Stimulated activated CD4-positive, alpha-beta T cell treated with anti-CD3 and anti-CD28 coated beads, Interleukin-2, amount 100 ng/mL, for 48 hours (primary cell): ENCODE measurements at places on chromosomes 11 and 22.

DNA sequence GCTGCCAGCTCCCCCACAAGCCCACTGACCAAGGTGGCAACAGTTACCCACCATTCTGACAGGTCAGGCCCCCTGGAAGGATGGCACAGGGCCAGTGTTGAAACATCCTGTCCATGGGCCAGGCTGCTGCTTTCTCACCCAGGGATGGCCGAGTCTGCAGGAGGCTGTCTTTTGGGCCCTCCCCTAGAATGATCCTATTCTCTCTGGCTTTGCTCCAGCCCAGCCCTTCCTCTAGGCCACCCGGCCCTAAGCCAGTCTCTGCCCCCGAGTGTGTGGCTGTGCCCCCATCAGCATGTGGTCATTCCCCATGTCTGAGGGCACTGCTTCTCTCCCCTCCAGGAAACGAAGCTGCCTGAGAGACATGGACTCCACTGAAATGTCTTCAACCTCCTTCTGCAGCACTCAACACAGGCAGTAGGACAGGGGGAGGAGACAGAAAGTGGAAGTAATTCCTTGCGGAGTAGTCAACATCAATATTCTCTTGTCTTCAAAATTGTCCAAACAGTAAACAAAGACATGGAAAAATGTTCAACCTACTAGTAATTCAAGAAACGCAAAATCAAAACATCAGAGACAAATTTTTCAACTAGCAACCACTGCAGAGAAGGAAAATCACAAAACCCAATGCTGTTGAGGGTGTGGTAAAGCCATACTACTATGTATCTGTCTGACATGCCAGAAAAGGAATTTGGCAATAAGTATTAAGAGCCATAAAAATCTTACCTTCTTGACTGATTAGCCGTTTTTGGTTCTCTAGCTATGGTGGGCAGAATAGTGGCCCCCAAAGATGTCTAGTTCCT lies 5.1 kb upstream of the SCARF2 start:
- DNase-seq = no peak

- DNase-seq = no peak
Measured at GRCh38 chr11:65382804-65383368, 440 bp upstream of the SLC25A45 start.

DNA sequence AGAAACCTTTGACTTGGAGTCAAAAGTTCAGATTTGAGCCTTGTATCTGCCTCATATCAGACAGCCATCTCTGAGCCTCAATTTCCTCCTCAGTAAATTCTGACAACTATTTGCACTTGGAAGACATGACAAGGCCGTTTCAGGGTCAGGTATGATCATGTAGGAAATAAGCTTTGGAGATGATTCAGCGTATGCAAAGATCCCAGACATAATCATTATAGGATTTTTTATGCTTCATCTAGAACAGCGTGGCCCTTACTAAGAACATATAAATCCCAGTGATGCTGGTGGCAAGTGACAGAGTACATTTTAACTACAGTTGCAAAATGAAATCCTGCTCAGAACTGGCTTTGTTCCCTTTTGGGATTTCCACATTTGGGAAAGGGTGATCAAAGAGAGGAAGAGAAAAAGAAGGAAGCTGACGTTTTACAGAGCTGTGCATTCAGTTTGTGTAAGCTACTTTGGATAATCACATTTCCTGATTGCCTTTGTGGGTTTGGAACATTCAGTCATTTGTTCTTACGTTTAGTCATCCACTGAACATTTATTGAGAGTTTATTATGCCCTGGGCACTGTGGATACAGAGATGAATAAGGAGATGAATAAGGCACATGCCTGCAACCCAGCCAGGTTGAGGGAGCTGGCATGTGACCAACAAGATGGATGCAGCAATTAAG lies 81.9 kb upstream of the HEPHL1 start:
- DNase-seq = no peak

DNA sequence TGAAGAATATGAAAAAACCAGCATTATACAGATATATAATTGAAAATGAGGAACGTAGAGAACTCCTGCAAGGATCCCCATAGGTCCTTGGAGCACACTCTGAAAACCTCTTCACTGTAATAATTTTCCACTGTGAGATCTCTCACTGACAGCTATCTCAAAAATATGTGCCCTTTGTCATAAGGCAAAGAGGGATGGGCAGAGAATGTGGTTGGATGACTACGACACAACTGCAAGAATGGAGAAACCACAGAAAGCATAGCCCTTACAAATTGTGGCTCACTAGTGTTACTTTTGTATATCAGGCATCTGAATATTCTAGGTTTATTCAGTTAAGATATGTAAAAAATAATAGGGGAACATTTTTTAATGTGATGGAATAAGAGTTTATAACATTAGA lies 7.9 kb upstream of the CTSC start:
- no peak for DNase-seq

DNA sequence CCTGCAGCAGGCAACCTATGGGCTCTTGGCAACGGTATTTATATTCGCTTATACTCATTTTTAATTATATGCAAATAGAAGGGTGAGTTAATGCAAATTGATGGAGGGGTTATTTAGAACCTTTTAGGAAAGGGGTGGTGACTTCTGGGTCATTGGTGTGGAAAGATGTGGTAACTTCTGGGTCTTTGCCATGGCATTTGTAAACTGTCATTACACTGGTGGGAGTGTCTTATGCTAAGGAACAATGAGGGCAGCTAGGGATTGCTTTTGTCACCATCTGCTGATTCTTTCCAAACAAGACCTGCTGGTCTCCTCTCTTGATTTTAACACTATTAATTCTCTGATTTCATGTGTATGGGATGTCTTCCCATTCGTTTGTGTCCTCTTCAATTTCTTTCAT lies 11.7 kb upstream of the KAT5 start:
- no peak for DNase-seq

DNA sequence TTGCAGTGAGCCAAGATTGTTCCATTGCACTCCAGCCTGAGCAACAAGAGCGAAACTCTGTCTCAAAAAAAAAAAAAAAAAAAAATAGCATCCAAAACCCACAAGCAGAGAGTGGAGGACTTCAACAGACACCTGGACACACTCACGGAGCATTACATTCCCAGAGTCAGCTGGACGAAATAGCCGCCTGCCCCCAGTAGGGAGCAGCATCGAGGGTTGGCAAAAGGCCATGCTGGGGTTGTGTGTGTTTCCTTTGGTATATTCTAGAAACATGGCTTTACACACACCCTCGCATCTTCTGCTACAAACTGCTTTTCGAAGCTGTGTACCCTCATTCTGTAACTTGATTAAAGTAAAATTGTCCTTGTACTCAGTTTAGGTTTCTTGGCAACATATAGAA lies 5.3 kb downstream of the ADA2 start:
- DNase-seq = peak; percentile 45

- DNase-seq = no peak
Measured at GRCh38 chr11:71929491-71929890, 645 bp downstream of the RNF121 start.

DNA sequence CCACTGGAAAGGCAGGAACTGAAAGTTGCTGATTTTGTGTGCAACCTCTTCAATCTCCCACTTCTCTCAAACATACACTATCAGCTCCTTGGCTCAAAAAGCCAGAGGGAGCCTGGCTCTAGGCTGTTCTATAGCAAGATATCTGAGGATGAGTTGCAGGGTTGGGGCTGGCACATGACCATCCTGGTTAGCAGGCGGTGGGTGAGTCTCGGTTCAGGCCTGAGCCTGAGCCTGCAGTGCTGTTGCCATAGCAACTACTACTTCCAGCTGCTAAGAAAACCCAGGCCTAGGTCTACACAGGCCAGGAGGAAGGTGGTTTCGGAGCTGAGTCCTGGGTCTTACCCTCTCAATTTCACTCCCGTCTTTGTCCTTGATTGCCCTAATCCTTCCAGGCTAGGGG lies 39.0 kb downstream of the CWC15 start:
- no peak for DNase-seq

DNA sequence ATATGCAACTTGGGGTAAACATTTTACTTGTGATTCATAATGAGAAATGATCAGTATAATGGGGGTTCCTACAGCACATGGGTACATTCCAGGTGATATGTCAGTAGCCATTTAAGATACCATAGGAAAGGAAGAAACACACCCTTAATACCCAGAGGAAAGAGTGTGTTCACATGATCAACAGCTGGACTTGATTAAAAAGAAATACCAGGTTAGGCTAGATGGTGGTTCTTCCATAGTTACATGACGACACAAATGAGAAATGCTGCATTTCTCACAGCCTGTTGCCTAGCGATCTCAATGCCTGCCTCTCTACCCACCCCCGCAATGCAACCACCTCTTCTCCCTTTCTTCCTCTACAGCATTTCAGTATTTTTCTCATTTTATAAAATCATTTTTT lies 96.8 kb downstream of the TTC28 start:
- DNase-seq = no peak

DNA sequence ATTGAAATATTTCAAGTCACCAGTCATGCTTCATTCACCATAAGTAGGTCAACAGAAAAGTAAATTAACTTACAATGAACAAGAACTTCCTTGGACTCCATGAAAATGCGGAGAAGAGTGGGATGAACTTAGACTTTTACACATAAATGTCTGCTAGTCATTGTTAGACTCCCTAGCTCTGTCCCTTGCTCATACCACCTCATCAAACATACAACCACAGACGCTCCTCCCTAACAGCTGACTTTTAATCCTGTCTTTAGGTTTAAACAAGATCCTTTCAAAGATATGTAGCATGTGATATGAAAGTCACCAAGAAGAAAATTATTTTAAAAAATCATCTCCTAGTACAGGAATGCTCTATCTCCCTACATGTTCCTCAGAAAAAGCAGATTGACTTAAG lies 248.1 kb downstream of the DLG2 start:
- no peak for DNase-seq

GRCh38 chr22:36856121-36856791 lies 4.5 kb upstream of the NCF4 start:
- DNase-seq = peak; percentile 100

DNA sequence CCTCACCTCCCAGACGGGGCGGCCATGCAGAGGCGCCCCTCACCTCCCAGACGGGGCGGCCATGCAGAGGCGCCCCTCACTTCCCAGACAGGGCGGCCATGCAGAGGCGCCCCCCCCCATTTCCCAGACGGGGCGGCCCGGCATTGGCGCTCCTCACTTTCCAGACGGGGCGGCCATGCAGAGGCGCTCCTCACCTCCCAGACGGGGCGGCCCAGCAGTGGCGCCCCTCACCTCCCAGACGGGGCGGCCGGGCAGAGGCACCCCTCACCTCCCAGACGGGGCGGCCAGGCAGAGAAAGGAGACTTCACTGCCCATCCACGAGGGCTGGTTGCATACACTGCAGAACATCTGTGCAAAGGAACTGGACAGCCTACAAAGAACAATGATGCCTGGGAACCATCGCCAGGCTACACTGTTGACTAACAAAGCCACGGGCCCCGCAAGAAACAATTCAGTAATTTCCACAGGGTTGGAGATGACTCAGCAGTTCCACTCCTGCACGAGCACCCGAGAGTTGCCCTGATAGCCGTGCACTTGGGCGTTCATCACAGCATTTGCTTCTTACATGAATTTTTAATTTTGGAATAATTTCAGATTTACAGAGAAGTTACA lies 58.7 kb downstream of the CTTN start:
- no peak for DNase-seq

DNA sequence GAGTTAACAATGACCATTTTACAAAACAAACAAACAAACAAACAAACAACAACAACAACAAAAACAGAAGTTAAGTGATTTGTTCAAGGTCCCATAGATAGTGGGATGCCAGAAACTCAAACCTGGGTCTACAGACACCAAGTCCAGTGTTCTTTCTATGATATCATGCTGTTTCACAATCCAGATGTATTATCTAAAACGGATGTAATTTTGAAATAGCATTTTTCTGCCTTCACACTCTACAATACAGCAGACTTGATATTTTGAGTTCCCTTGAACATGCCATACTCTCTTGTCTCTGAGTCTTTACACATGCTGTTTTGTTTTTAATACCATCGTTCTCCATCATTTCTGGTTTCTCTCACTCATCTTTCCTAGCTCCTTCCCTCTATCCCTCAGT lies 104.5 kb downstream of the RELT start:
- no peak for DNase-seq
